NCI-H2081 (cell line): ENCODE measurements at places on chromosomes 5 and 9.
A peak's percentile ranks its signal among the peaks of the same experiment; 100 is the strongest.

DNA sequence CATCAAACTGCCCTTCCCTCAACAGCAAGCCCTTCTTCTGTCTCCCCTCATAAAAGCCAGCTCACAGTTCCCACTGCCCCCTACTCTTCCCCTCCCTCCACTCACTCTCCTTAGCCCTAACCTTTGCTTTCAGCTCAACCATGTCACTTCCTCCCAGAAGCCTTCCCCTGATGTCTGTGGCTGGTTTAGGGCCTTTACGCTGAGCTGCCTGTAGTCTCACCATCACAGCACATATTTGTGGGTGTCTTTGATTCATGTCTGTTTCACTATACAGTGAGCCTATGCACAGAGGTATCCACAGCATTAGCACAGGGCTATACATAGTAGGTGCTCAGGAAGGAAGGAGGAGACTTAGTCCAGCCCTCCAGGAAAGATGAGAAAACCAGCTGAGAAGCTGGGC lies 34.7 kb downstream of the C9orf50 start:
- no peak for DNase-seq

- no peak for DNase-seq
Measured at GRCh38 chr9:129118799-129119198, 7.6 kb downstream of the PTPA start.

DNA sequence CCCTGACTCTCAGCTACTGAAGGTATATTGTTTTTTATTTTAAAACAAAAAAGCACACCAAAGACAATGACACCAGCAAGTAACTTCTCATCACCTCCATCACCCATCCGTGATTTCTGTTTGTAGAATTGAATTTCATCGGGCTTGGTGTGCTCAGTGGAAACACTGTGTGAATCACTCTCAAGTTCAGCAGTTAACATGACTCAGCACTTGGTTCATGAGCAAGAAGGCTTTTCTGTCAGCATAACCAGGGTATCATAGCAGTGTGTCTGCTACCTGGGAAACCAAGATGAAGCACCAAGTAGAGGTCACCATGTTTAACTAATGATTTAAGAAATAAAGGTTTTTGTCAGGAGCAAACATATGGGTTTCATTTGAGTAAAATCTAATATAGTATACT lies 123.7 kb downstream of the INSYN2B start:
- DNase-seq: no peak

GRCh38 chr5:375336-375920 lies 53.9 kb downstream of the AHRR start:
- no peak for DNase-seq

- no peak for DNase-seq
Measured at GRCh38 chr5:148011398-148012137, 52.2 kb upstream of the SPINK5 start.

DNA sequence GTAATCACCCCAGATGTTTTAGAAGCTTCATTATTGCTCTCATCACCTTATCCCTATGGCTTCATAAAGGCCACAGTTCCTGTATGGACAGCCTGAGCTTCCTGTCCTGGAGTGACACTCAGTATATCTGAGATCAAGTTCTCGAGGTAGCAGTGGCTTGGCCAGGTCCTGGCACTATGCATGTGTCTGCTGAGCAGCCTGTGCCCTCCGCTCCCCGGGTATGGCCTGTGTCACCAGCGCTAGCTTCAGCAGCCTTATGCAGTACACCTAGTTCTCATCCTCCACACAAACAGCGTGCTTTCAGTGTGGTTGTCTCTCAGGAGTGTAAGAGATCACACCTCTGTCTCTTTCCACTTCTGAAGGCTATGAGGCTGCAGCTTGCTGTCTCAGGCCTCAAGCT lies 514.7 kb downstream of the DIRAS2 start:
- DNase-seq: no peak

DNA sequence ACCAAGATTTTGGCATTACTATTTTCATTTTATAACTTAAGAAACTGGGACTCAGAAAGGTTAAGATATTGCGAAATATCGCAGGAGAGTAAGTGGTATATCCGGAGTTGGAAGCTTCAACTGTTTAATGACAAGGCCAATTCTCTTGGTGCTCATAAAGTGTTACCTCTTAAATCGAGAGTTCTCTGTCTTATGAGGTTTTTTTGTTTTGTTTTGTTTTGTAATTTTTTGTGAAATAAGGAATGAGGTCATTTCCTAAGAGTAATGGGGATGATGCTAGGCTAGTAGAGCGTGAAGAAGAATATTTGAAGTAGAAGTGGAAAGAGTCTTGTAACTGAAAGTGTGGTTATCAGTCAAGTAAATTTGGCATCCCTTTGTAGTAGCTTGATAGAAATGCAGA lies 183.2 kb upstream of the DAB2 start:
- DNase-seq: no peak

DNA sequence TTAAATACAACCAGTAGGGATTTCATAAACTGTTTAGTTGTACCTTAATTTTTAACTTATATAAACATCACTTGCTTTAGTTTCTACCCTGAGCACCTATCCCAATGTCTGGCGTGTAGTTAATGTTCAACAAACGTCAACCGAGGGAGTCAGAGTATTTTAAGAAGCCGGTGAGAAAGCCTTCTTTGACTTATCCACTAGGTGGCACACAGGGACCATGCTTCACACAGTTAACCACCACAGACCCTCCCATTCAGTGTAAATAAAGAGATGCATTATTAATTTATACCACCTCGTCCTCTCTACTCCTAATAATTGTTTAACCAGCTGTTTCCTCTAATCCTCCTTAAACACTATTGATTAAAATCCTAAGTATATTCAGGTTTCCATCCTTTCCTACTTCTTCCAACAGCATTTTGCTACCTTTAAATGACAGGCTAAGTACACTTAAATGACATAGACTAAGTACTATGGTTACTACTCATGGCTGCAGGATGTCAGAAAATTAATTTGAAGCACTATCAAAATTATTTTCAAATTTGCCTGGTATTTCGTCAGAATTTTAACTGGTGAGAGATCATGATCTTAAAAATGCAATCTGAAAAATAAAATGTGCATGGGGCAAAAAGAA lies 2.3 kb downstream of the HAPLN1 start:
- DNase-seq: peak; percentile 67

DNA sequence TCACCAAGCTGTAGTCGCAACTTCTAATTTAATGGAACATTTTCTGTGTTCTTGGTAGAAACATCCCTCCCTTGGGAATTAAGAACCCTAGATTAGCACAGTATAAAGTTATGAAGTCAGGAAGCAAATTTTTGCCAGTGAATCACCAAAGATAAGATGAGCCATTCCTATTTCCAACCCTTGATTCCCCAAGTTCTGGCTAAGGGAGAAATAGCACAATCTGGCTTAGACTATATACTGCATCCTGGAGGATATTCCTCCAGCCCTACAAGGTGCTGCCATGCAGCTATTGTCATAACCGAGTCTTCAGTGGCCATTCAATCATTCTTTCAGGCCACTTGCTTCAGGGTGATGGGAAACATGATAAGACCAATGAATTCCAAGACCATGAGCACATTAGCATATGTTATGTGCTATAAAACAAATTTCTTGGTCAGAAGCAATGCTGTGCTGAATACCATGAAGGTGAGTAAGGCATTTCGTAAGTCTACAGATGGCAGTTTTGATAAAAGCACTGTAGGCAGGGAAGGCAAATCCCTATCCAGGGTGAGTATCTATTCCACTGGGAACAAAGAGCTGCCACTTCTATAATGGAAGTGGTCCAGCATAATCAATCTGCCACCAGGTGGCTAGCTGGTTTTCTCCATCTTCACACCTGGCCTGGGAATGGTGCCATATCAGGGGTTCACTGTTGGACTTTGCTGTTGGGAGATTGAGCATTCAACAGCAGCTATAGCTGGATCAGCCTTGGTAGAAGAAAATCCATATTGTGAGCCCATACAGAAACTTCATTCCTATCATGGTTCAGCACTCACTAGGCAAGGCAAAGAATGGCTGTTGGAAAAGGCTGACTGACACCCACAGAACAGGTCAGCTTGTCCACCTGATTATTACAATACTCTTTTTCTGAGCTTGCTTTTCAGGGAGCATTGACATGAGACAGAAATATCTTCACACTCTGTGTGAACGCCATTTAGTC lies 19.6 kb upstream of the ARL15 start:
- DNase-seq: no peak

DNA sequence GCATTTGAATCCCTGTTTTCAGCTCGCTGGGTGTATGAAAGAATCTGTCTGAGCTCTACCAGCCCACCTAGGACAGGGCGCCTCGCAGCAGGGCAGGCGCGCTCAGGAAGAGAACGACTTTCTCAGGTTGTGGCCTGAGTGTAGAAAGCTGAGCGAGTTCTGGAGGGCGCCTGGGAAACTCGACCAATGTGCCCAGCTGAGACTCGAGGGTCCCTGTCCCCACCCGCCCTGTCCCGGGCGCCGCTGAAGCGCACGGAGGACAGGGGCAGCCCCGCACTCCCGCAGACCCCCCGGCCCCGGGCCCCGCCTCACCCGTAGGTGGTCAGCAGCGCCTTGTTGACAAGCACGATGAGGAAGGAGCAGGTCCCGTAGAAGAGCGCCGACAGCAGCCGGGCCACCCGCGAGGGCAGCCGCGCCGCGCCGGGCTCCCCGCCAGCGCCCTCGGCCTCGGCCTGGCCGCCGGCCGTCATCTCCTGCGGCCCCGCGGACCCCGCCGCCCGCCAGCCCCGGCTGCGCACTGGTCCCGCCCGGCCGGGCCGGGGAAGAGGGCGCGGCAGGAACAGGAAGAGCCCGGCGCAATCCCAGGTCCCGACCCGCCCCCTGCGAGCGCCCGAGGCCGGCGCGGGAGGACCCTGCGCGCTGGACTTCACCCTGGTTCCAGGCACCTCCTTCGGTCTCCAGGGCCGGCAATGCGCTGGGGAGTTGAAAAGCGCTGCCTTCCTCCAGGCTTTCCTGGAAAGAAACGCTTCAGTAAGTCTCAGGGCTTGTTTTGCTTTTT lies at the start of gene SLC35D2:
SLC35D2 (minus strand) TSS at position 547 of the 778 bp plus-strand sequence; CDS start at position 470, 77 bp downstream.
- DNase-seq: peak; percentile 29

GRCh38 chr5:86880344-86880743 lies 262.6 kb downstream of the COX7C start:
- DNase-seq: no peak

DNA sequence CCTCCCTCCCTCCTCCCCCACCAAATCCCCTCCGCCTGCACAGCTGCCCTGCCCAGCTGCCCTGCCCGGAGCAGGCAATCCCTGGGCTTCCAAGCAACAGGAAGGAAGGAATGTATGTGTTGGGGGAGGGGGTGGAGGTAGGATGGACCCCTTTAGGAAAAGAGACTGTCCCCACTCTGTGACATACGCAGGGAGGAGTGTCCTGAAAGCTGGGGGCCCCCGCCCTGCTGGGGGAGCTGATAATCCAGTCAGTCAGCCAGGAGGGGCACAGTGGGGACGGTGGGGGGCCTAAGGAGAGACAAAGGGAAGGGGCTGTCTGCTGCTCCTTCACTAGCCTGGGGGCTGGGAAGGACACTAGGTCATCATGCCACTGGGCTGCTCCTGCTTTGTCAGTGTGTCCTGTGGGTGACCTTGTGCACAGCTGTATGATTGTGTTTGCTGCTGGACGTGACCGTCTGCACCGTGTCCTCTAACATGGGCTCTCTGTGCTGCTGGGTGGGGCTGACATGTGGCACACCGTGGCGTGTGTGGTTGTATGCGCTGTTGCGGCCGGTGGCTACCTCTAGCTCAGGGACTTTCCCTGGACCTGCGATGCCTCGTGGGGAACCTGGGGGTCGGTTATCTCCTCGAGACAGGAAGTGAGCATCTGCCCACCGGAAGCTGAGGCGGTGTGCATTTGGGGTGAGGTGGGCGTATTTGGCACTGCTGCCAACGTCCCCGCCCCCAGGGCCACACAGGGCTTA lies 3.0 kb downstream of the N4BP3 start:
- no peak for DNase-seq

GRCh38 chr5:22844155-22844554 lies 9.0 kb downstream of the CDH12 start:
- no peak for DNase-seq

- DNase-seq: no peak
Measured at GRCh38 chr5:129951039-129951438, 46.8 kb downstream of the CHSY3 start.

- DNase-seq: no peak
Measured at GRCh38 chr9:111276431-111277128, 53.4 kb downstream of the OR2K2 start.

GRCh38 chr9:38276771-38277439 lies 115.6 kb upstream of the ALDH1B1 start:
- no peak for DNase-seq

- no peak for DNase-seq
Measured at GRCh38 chr9:19113964-19114679, 11.4 kb upstream of the HAUS6 start.

- no peak for DNase-seq
Measured at GRCh38 chr5:40365342-40366330, 314.1 kb upstream of the PTGER4 start.

- no peak for DNase-seq
Measured at GRCh38 chr5:123949807-123950340, 437.9 kb downstream of the CSNK1G3 start.

GRCh38 chr5:74275171-74275992 lies 365.1 kb downstream of the ENC1 start:
- DNase-seq: no peak

- no peak for DNase-seq
Measured at GRCh38 chr9:6224393-6225154, 9.0 kb downstream of the IL33 start.

DNA sequence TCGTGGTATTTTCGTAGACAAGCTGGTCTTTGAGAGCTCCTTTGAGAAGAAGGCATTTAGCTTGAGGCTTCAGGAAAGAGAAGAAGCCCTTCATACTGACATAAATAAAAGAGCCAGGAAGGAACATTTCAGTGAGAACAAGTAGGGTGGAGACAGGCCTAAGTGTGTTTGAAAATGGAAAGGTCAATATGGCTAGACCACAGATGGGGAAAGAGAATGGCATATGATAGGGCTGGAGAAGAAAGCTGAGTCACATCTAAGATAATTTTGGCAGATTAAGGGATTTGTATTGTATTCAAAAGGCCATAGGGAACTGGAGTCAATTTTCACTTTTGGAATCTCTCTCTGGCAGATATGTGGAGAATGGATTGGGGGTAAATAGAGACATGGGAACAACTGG lies 374.9 kb downstream of the TMEM38B start:
- DNase-seq: no peak

DNA sequence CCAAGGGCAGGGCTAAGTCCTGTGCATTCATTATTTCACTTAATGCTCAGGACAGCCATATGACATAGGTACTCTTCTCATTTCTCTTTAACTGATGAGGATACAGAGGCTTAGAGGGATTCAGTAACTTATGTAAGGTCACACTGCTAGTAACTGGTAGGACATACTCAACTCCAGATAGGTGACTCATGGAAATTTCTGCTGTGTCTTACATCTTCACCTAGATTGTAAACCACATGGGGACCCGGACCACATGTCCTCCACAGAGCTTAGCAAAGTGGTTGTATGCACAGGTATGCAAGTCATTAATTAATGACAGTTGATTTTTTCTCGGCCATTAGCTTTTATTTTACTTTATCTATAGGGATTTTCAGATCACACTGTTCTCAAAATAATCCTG lies 29.3 kb downstream of the SLC1A1 start:
- DNase-seq: no peak

GRCh38 chr5:104016646-104017045 lies 454.1 kb upstream of the NUDT12 start:
- no peak for DNase-seq

- DNase-seq: no peak
Measured at GRCh38 chr5:89120719-89121118, 237.7 kb upstream of the MEF2C start.
